Fibroblast of lung (primary cell): ENCODE measurements at places on chromosomes 2 and 18.

GRCh38 chr2:120269076-120269744 is 16.6 kb downstream of the RALB start:
- no peak overlapping the region for H3K4me3 ChIP-seq
- H3K4me1 ChIP-seq: no peaks in the 10 kb centered on the region
- no peaks in the 10 kb centered on the region for H3K27me3 ChIP-seq
- no peak for DNase-seq

GRCh38 chr18:64615021-64615420 is 466.1 kb upstream of the LINC00305 start:
- no peak overlapping the region for H3K27ac ChIP-seq
- H3K4me1 ChIP-seq: no peaks in the 10 kb centered on the region
- H3K36me3 ChIP-seq: no peaks in the 10 kb centered on the region
- no peak overlapping the region for H3K4me3 ChIP-seq
- no peak for DNase-seq

DNA sequence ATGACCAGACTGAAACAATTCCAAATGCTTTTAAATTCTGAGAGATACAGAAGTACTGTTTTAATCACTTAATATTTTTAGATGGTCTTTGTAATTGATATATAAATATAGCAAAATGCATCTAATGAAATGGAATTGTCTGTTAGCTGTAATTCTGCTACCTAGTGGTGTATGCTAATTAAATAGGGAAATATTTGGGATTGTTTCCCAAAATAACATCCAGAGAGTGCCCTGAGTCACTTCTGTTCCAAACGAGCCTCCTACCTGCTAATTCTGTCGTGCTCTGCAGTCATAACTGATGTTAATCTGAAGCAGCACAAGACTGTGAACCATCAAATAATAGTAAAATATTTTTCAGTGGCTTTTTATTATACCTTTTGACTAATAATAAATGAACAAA is 71.4 kb upstream of the NOSTRIN start:
- H3K4me3 ChIP-seq: no peak overlapping the region
- no peak overlapping the region for H3K27ac ChIP-seq
- no peaks in the 10 kb centered on the region for H3K4me1 ChIP-seq

DNA sequence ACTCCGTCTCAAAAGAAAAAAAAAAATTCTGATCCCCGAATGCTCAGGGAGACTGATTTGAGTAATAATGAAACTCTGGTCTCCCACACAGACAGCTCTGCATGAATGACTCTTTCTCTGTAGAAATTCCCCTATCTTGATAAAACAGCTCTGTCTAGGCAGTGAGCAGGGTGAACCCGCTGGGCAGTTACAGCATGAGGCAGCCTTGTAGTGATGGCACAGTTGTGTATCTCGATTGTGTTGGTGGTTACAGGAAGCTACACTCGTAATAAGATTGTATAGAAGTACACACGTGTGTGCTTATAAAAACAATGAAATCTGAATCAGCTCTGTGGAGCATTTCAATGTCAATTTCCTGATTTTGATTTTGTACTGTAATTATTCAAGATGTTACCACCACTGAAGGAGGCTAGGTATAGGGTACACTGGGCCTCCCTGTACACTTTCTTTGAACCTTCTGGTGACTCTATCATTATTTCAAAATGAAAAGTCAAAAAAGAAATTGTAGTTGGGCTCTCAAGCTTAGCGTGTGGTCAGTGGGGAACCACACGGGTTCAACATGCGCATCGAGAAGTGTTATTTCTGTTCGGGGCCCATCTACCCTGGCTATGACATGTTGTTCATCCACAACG is 34.9 kb upstream of the ATP8B1 start:
- no peak overlapping the region for H3K27ac ChIP-seq
- peaks cover 14% of the 10 kb centered on the region for H3K4me1 ChIP-seq
- H3K27me3 ChIP-seq: no peaks in the 10 kb centered on the region
- H3K36me3 ChIP-seq: no peaks in the 10 kb centered on the region
- no peak overlapping the region for H3K4me3 ChIP-seq

GRCh38 chr2:105712981-105713596 is 31.6 kb upstream of the NCK2 start:
- peak; percentile 69 for DNase-seq
- no peaks in the 10 kb centered on the region for H3K27me3 ChIP-seq
- H3K4me1 ChIP-seq: no peaks in the 10 kb centered on the region

GRCh38 chr2:118459426-118459825 is 371.2 kb downstream of the INSIG2 start:
- no peaks in the 10 kb centered on the region for H3K27me3 ChIP-seq
- H3K27ac ChIP-seq: no peak overlapping the region
- no peak for DNase-seq
- no peak overlapping the region for H3K4me3 ChIP-seq
- no peaks in the 10 kb centered on the region for H3K36me3 ChIP-seq

DNA sequence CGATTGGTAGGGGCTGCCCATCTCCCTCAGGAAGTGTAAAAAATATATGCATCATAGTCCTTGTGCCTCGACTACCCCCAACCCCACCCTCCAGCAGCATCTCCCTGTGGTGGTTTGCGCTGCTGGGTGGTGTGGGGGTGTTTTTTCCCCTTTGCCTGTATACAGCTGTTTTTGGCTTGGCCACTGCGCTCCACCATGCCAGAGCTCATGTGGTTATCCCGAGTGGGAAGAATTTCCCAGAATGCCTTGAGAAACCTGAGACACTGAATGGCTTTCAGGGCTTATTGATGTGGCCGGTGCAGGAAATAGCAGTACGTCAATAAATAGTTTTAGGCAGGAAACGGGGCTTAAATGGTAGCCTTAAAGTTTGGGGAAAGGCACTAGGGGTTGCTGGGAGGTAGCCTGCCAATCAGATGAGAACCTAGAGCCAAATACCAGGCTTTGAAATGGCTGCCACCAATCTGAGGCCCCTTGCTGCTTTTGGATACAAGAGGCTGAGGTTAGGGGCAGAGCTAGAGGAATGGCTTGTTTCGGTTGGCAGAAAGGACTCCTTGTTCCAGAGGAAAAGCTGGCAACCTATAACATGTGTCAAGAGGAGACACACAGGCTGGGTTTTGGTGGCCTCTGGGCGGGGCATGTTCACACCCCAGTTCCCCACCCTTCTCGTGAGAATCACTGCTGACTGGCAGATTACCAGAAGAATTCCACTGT is 144.1 kb downstream of the SMAD7 start:
- peaks cover 3% of the 10 kb centered on the region for H3K4me1 ChIP-seq
- no peak overlapping the region for H3K4me3 ChIP-seq
- H3K27ac ChIP-seq: no peak overlapping the region
- H3K27me3 ChIP-seq: no peaks in the 10 kb centered on the region
- no peaks in the 10 kb centered on the region for H3K36me3 ChIP-seq

DNA sequence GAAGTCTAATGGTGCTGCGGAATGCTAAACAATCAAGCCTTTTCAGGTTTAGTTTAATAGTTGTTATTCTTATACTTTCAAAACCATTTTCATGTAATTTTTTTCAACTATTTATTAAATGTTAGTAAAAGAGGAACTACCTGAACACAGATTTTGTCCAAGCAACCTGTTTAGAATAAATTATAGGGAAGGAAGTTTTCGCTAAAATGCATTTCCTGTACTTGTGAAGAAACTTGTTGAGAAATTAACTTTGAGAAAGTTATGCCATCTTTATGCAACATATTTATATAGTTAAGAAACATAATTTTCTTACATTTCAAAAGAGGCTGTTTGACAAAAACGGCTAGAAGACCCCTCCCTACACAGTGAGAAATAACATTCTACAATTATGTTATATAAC is 16.6 kb downstream of the MAP4K4 start:
- H3K27ac ChIP-seq: no peak overlapping the region
- no peak for DNase-seq
- no peaks in the 10 kb centered on the region for H3K36me3 ChIP-seq
- peaks cover 19% of the 10 kb centered on the region for H3K4me1 ChIP-seq
- no peaks in the 10 kb centered on the region for H3K27me3 ChIP-seq

DNA sequence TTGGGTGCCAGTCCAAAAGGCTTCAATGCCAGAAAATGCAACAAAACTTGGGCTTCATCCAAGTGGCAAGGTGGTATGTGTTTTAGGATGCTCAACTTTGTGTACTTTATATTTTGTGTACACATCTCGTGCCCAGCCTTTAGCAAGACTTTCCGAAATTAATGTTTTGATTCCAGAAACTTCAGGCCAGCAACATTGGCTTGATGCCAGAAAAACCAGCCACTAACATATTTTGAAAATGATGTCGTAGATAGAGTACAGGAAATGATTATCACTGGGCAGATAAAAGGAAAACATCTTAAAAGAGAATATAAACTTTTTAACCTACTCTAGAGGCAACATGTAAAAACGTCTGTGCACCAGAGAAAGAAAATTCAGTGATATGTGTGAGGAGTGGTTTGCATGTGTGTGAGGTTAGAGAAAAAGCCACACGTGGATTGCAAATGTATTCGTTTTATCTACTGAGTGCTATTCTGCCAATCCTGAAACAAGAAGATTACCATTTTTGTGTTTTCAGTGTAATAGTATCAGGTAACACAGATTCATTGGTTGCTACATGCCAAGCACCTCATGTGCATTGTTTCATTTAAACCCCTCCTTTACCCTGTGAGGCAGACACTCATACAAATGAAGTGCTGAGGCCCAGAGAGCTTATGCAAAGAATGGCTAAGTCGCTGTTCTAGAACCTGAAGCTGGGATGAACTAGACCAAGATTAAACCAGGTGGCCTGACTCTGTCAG is 264.8 kb downstream of the C1D start:
- H3K4me3 ChIP-seq: no peak overlapping the region
- peak; percentile 65 for DNase-seq
- H3K36me3 ChIP-seq: no peaks in the 10 kb centered on the region
- H3K4me1 ChIP-seq: peaks cover 10% of the 10 kb centered on the region
- no peak overlapping the region for H3K27ac ChIP-seq

GRCh38 chr2:68590702-68591101 is 52.7 kb upstream of the PROKR1 start:
- no peaks in the 10 kb centered on the region for H3K4me1 ChIP-seq
- no peaks in the 10 kb centered on the region for H3K36me3 ChIP-seq
- H3K4me3 ChIP-seq: no peak overlapping the region

DNA sequence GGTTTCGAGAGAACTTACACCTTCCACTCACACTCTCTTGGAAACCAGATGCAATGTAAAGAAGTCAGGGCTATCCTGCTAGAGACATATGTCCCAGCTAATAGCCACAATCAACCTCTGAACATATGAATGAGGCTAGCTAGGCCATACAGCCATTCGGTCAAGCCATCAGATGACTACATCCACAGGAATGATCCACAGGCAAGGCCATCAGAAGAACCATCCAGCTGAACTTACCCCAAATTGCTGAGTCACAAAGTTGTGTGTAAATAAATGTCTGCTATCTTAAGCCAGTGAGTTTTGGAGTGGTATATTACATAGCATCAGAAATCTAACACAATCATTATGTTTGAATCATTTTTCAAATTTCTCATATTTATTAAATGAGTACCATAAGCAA is 5.2 kb upstream of the SPAST start:
- H3K27me3 ChIP-seq: no peaks in the 10 kb centered on the region
- DNase-seq: peak; percentile 39
- no peak overlapping the region for H3K4me3 ChIP-seq
- H3K27ac ChIP-seq: no peak overlapping the region
- H3K4me1 ChIP-seq: no peaks in the 10 kb centered on the region

DNA sequence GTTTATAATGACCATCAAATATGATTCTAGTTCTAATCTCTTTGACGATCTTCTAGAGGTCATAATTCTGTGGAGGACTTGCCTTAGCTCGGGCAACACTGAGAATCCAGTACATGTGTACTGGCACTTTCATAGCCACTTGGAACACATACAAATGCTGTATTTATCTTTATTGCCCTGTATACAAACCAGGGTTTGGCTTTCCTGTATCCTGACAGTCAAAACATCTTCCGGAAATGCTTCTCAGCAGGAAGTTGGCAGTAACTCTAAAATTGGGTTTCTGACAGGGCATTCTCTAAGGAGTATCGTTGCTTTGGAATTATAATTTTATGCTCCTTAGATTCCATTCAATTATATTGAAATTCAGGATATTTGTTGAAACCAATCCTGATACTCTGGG is 643.6 kb downstream of the NRXN1 start:
- H3K27ac ChIP-seq: no peak overlapping the region
- no peaks in the 10 kb centered on the region for H3K27me3 ChIP-seq
- no peaks in the 10 kb centered on the region for H3K4me1 ChIP-seq
- no peaks in the 10 kb centered on the region for H3K36me3 ChIP-seq

DNA sequence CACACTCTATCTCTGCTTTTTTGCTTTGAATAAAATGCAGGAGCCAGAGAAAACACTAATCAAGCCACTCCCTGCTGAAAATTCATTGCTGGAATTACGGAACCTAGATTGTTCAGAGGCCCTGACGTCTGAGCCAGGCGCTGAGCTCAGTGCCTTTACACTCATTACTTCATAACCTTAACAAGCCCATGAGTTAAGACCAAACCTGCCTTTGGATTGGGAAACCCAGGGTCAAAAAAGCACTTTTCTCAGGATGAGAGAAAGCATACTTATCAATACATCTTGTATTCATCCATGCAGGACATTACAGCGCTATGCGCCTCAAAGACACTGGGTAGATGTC is 762 bp downstream of the INO80C start:
- peak; percentile 66 for DNase-seq
- peak overlapping the region; percentile 92 for H3K27ac ChIP-seq

DNA sequence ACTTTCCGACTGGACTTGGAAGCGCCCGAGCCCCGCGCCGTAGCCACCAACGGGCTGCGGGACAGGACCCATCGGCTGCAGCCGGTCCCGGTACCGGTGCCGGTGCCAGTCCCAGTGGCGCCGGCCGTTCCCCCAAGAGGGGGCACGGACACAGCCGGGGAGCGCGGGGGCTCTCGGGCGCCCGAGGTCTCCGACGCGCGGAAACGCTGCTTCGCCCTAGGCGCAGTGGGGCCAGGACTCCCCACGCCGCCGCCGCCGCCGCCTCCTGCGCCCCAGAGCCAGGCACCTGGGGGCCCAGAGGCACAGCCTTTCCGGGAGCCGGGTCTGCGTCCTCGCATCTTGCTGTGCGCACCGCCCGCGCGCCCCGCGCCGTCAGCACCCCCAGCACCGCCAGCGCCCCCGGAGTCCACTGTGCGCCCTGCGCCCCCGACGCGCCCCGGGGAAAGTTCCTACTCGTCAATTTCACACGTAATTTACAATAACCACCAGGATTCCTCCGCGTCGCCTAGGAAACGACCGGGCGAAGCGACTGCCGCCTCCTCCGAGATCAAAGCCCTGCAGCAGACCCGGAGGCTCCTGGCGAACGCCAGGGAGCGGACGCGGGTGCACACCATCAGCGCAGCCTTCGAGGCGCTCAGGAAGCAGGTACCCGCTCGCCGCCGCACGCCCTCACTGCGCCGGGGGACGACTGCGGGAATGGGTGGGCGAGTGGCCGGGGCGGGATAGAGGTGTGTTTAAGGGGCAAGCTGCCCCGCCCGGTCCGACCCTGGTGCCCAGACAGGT is 713 bp downstream of the ATOH8 start:
- peaks cover 15% of the 10 kb centered on the region for H3K4me1 ChIP-seq
- peak overlapping the region; percentile 83 for H3K4me3 ChIP-seq
- peak overlapping the region; percentile 85 for H3K27ac ChIP-seq
- DNase-seq: peak; percentile 63

DNA sequence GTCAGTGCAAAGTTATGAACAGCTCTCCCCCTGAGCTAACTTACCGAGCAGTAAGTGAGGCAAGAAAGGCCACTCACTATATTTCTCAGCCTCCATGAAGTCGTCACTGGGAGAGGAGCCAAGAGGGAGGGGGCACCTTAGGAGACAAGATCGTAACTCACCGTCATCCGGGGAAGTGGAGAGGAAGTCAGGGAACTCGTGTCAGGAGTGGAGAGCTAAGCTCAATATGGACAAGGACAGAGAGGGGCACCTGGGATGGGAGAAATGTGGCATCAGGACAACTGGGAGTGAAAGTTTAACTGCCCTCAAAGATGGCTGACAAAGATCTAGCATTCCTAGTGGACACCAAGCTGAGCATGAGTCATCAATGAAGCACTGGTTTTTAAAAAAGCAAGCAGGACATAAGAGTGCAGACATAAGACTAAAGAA is 37.1 kb downstream of the BCL11A start:
- peak overlapping the region; percentile 66 for H3K27ac ChIP-seq
- peak; percentile 94 for DNase-seq
- H3K36me3 ChIP-seq: no peaks in the 10 kb centered on the region
- peak overlapping the region; percentile 38 for H3K4me3 ChIP-seq
